ENCODE measurements at places on chromosomes 3 and 15. TPM values are rescaled to one million over a fixed set of nuclear protein-coding genes. Genes with fewer than 3 reads are reported as not detected.

Gene AADACL2
- total RNA-seq = not detected

Gene ST6GAL1
- total RNA-seq = 69.2 TPM

- no peak for DNase-seq
These were observed 932 bp downstream of the ARL8B start for GRCh38 chr3:5122741-5123706.

DNA sequence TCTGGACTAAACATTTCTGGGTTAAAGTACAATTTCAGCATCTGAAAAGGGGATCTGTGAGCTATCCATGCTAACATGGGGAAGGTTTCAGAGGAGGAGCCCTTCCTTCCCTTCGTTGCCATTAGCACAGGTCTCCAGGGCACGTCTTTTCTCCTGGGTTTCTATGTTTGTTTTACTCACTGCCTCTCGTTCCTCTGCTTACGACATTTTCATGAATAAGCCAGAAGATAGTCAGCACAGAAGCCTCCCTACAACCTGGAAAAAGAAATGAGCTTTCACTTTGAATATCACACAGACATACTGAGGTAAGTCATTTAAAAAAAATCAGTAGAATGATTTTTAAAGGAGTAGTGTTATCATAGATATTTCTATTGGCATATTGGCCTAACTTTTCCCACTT, 117.2 kb upstream of the KCNMB2 start:
- DNase-seq = no peak

GRCh38 chr3:64319391-64319790, 94.1 kb upstream of the PRICKLE2 start:
- DNase-seq = no peak

DNA sequence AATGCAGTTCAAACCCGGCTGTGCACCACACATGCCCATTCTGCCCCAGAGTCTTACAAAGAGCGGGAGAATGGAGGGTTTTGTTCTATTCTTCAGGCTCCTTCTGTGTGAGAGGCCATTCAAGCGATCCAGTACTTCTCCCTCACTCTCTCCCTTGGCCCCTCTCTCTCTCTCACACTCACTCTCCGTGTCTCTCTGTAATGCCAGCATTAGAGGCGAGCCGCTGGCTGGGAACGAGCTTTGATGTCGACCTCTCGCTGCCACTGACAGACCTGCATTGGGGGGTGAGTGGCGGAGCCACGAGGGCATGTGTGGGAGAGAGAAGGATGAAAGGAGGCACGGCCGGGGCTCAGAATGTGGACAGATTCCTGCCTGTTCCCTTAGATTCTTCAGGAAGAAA, 231.7 kb upstream of the ARRDC4 start:
- peak; percentile 54 for DNase-seq

Gene FGF12
- 332 TPM for total RNA-seq

Gene ZKSCAN7
- total RNA-seq = 3.1 TPM
